ENCODE measurements at places on chromosomes 4 and X. TPM values are rescaled to one million over a fixed set of nuclear protein-coding genes. Genes with fewer than 3 reads are reported as not detected.

GRCh38 chr4:5539584-5539983, 168.8 kb downstream of the EVC2 start:
- no peak for DNase-seq
- no peak overlapping the region for H3K4me3 ChIP-seq
- no peaks in the 10 kb centered on the region for H3K36me3 ChIP-seq

GRPR gene
- not detected for total RNA-seq

DNA sequence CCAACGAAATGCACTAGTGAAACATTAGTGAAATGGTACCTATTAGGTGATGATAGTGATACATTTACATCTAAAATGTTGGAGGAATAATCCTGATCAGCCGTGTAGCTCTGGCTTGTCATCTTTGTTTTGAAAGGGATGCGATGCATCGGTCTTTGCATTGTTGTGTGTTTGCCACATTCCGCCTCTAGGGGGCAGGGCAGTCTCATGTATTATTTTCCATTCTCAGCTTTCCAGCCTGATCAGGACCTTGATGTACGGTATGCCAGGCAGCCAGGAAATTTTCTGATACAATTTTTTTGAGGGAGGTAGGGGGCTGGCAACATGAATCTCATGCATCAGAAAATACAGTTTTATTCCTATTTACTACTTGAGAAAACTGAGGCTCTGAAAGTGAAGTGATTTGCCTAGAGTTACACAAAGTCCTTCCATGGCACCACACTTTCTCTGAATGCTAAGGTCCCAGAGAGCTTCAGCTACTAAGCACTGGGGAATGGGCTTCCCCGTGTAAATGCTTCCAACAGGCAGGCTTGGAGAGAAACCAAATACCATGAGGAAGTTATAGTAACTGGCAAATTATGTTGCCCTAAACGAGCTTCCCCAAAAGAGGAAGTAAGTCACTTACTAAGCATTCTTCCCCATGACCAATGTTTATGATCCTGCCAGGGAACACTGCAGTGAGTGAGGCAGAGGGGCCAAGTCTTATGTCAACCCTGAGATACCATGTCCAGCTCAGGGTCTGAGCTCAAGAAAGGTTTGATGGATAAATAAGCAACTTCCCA, 31.8 kb upstream of the IQSEC2 start:
- H3K36me3 ChIP-seq, result no peaks in the 10 kb centered on the region
- H3K27ac ChIP-seq, result peak overlapping the region; percentile 49
- no peaks in the 10 kb centered on the region for H3K27me3 ChIP-seq
- H3K4me3 ChIP-seq, result peak overlapping the region; percentile 26
- peak; percentile 71 for DNase-seq

DNA sequence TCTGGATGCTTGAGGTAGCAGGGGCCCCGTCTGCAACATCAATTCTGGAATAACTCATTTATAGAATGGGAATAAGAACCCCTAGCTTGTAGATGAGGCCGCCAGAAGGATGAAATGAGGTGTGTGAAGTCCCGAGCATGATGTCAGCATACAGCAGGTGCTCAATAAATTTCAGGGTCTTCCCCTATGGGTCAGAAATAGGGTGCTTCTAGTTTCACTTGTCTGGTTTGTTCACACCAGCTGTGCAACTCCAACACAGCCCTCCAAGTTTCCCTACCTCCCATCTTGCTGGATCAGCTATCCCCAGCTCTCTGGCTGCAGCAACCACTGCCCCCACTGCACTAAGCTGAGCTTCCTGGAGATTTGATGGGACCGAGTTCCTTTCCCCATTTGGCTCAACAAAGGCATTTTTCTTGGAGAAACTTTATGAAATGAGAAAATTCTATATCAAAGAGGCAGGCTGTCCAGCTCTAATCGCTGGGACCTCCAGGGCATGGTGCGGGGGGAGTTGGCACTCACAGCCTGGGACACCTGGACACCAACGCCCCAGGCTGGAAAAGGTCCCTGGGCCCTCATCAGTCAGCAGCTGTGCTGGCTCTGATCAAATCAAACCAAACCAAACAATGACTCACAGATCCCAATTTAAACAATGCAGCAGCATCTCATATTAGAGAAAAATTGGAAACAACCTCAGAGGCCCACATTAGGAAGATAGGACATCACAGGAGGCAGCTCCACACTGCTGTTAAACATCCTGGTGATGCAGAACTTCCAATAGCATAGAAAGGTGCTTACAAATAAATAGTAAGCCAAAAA, 13.3 kb downstream of the SLC2A9 start:
- H3K4me1 ChIP-seq, result peaks cover 23% of the 10 kb centered on the region
- H3K36me3 ChIP-seq, result no peaks in the 10 kb centered on the region
- H3K27ac ChIP-seq, result no peak overlapping the region
- no peaks in the 10 kb centered on the region for H3K27me3 ChIP-seq

GRCh38 chrX:17831255-17831654, 29.8 kb downstream of the RAI2 start:
- no peak overlapping the region for H3K4me3 ChIP-seq
- H3K4me1 ChIP-seq, result no peaks in the 10 kb centered on the region
- no peaks in the 10 kb centered on the region for H3K36me3 ChIP-seq
- H3K27ac ChIP-seq, result no peak overlapping the region
- no peaks in the 10 kb centered on the region for H3K27me3 ChIP-seq

DNA sequence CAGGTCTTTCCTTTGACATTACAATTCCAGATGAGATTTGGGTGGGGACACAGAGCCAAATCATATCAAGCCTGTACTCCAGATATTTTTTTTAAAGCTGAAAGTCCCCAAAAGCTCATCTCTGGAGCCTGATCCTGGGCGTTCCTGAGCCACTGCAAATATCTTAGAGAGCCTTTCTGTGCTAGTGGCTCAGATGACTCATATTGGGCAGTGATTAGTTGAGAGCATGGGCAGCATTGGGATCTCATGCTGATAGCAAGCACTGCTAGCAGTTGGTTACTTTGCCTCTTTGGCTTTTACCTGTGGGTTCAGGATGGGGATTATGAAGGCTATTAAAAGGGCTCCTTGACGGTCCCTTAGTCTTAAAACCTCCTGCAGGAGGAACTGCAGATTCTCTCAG, 51.4 kb upstream of the SCRG1 start:
- H3K27ac ChIP-seq, result no peak overlapping the region
- H3K36me3 ChIP-seq, result no peaks in the 10 kb centered on the region
- peak; percentile 48 for DNase-seq

DNA sequence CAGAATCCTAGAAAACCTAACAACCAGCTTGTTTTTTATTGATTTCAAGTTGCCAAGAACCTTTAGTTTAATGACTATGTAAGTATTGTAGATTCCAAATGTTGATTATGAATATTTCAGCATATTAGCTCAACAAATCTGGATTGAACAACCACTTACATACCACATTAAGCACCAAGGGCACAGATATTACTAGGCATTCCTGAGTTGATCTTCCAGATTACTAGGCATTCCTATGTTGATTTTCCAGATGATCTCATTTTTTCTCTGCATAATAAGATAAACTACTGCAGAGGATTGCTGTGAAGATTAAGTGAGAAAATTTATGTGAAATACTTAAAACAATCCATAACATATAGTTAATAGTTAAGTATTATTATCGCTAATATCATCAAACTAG, 17.4 kb upstream of the DCAF8L1 start:
- DNase-seq, result no peak
- no peaks in the 10 kb centered on the region for H3K36me3 ChIP-seq

DNA sequence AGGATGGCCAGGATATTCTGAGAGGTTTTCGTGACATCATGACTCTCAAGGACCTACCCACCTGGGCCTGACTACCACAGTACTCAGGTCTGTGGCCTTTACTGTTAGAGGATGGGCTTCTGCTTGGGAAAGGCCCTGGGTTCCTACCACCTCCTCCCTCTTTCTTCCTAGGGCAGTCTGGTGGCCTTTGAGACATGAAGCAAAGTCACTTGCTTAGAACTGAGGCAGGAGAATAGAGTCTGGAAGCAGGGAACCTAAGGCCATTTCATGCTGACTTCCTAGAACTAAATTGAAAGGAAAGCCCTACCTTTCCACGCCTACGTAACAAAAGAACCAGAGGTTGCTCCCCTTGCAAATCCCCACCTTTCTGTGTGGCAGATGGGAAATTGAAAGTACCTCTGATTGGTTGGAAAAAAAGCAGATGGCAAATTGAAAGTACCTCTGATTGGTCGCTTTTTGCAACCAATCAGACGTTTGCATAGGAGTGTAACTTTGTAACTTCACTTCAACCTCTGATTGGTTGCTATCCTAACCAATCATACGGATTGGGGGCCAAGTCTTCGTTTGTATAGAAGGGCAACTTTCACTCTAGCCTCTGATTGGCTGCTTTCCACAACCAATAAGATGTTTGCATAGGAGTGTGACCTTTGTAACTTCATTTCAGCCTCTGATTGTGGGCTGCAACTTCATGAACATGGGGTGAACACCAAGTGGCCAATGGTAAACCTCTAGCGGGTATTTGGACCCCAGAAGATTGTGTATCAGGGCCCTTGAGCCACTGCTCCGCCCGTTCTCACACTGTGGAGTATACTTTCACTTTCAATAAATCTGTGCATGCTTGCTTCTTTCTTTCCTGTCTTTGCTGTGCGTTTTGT, 9.9 kb upstream of the AKAP14 start:
- no peaks in the 10 kb centered on the region for H3K4me1 ChIP-seq
- H3K36me3 ChIP-seq, result no peaks in the 10 kb centered on the region
- no peak overlapping the region for H3K27ac ChIP-seq
- H3K4me3 ChIP-seq, result no peak overlapping the region
- no peak for DNase-seq

- H3K4me1 ChIP-seq, result peaks cover 17% of the 10 kb centered on the region
- H3K36me3 ChIP-seq, result no peaks in the 10 kb centered on the region
- DNase-seq, result no peak
- no peak overlapping the region for H3K27ac ChIP-seq
Observed at GRCh38 chrX:19879735-19880378, 7.5 kb downstream of the SH3KBP1 start.

AIFM1 gene
- total RNA-seq, result 14.4 TPM

- H3K27me3 ChIP-seq, result peaks cover 9% of the 10 kb centered on the region
- no peaks in the 10 kb centered on the region for H3K4me1 ChIP-seq
- no peak for DNase-seq
- H3K27ac ChIP-seq, result no peak overlapping the region
Observed at GRCh38 chr4:6195602-6196319, 4.6 kb downstream of the JAKMIP1 start.

GRCh38 chrX:11787564-11787963, 29.5 kb downstream of the MSL3 start:
- DNase-seq, result peak; percentile 59
- H3K36me3 ChIP-seq, result no peaks in the 10 kb centered on the region
- H3K27ac ChIP-seq, result no peak overlapping the region
- H3K4me1 ChIP-seq, result no peaks in the 10 kb centered on the region
- peak overlapping the region; percentile 75 for H3K4me3 ChIP-seq
- no peaks in the 10 kb centered on the region for H3K27me3 ChIP-seq

- H3K4me3 ChIP-seq, result no peak overlapping the region
- no peak overlapping the region for H3K27ac ChIP-seq
- peak; percentile 57 for DNase-seq
- H3K27me3 ChIP-seq, result no peaks in the 10 kb centered on the region
- peaks cover 4% of the 10 kb centered on the region for H3K4me1 ChIP-seq
Observed at GRCh38 chr4:144716778-144717177, 70.8 kb downstream of the HHIP start.

- no peaks in the 10 kb centered on the region for H3K4me1 ChIP-seq
- no peaks in the 10 kb centered on the region for H3K27me3 ChIP-seq
- no peak for DNase-seq
- H3K36me3 ChIP-seq, result no peaks in the 10 kb centered on the region
- no peak overlapping the region for H3K27ac ChIP-seq
Observed at GRCh38 chr4:2073808-2074481, 14.8 kb downstream of the NAT8L start.

CENPI gene
- total RNA-seq, result 11.8 TPM

GRCh38 chr4:25786497-25787065, 76.2 kb downstream of the SEL1L3 start:
- no peaks in the 10 kb centered on the region for H3K4me1 ChIP-seq
- no peak for DNase-seq
- H3K4me3 ChIP-seq, result no peak overlapping the region
- no peaks in the 10 kb centered on the region for H3K27me3 ChIP-seq
- H3K36me3 ChIP-seq, result no peaks in the 10 kb centered on the region

EPHA5 gene
- total RNA-seq, result not detected

DNA sequence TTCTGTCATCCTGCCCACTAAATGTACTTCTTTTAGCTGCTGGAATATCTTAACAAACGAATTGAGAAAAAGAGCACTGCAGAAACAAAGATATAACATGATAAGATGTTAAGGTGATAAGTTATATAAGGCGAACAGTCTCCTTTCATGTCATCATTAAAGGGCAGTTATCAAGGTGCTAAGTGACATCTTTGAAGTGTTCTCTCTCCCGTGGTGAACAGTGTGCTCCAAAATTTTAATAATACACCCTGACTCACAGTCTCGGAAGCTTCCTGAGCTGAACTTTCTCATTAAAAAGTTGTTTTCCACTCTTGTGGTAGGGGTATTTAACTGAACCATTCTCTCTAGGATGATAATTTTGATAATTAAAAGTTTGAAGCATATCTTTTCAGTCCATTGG, 61.6 kb downstream of the PLS3 start:
- no peak overlapping the region for H3K27ac ChIP-seq
- H3K4me3 ChIP-seq, result no peak overlapping the region
- no peaks in the 10 kb centered on the region for H3K27me3 ChIP-seq
- peaks cover 30% of the 10 kb centered on the region for H3K4me1 ChIP-seq

USP26 gene
- total RNA-seq, result not detected

DNA sequence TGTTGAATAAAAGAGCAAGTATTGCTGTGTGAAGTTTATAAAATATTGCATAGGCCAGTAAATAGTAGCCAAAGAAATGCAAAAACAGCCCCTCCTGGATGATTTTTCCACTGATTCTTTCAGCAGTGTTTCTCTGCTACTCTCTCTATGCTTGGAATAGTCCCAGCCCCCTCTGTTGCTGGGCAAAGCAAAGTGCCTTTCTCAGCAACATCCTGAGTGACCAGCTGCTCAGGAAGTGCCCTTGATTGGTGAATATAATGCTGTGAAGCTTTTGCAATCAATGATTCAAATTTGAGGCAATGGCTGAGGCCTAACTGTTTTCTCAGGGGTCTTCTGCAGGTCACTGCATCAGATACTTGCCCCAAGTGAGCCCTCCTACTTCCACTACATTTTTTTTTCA, 656.7 kb downstream of the ZNF674 start:
- H3K27ac ChIP-seq, result no peak overlapping the region
- no peaks in the 10 kb centered on the region for H3K27me3 ChIP-seq
- H3K4me3 ChIP-seq, result no peak overlapping the region

DNA sequence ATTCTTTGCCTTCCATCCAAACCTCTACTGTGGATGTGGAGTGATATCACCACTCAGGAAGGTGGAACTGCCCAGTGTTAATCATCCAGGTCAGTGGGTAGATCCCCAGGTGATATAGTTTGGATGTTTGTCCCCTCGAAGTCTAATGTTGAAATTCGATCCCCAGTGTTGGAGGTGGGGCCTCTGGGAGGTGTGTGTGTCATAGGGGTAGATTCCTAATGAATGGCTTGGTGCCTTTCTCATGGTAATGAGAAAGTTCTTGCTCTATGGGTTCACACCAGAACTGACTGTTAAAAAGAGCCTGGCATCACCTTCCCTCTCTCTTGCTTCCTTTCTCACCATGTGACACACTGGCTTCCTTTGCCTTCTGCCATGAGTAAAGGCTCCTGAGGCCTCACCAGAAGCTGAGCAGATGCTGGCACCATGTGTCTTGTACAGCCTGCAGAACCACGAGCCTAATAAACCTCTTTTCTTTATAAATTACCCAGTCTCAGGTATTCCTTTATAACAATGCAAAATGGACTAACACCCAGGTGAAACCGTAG, 6.8 kb upstream of the SOWAHB start:
- H3K27me3 ChIP-seq, result no peaks in the 10 kb centered on the region
- peaks cover 3% of the 10 kb centered on the region for H3K4me1 ChIP-seq
- no peak overlapping the region for H3K4me3 ChIP-seq
- DNase-seq, result no peak
- H3K36me3 ChIP-seq, result no peaks in the 10 kb centered on the region

Measured in GM23248 (cell line).